ENCODE measurements at places on chromosomes 16 and 17.

DNA sequence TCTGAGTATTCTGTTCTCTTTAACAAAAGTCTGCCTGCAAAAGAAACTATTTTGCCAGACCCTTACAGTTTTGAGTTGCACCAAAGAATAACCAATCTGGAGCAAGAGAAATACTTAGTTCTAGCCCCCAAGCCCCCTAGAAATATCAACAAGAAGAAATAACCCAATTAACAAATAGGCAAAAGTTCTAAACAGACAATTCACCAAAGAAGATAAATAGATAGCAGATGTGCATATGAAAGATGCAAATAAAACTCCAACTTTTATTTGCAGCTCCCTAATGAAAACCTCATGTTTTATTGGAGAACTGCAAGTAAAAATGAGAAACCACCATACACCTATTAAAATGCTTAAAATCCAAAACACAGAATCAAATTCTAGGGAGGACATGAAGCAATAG lies 1308.0 kb downstream of the CDH11 start:
- DNase-seq = no peak

DNA sequence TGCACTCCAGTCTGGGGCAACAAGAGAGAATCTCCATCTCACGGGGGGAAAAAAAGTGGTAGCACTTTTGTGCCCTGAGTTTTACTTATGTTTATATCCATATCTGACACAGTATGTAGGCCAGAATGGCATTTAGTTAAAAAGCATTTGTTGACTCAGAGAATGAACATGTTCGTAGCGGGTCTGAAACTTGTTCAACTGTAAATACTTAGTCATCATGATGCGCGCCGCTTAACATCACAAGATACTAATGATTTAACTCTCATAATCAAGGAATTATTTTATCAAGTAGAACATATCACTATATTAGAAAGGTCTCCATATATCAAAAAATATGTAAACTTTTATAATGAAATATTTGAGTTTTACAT lies 55.3 kb upstream of the ITGA2B start:
- no peak for DNase-seq

GRCh38 chr16:1211451-1212268 lies 13.4 kb downstream of the TPSG1 start:
- no peak for DNase-seq

GRCh38 chr16:57527610-57528360 lies 8.6 kb downstream of the CCDC102A start:
- peak; percentile 1 for DNase-seq

DNA sequence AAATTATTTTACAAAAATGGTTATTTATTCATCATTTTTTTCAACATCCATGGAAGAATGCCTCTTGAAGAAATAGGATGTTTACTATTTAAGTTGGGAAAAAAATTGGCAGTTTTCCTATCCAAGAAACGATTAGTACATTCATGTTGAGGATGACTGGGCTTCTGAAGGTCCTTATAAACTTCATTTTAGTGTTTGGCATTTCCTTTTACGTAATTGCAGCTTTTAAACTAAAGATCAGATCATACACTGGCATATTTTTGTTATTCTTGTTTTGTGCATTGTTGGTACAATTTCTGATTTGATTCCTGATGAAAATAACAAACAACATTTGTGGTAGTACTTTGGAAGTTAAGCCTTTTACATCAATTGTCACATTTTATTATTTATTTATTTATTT lies 11.5 kb downstream of the KCNJ16 start:
- DNase-seq = no peak

GRCh38 chr17:42010898-42011516 lies 6.2 kb downstream of the DNAJC7 start:
- peak; percentile 62 for DNase-seq

DNA sequence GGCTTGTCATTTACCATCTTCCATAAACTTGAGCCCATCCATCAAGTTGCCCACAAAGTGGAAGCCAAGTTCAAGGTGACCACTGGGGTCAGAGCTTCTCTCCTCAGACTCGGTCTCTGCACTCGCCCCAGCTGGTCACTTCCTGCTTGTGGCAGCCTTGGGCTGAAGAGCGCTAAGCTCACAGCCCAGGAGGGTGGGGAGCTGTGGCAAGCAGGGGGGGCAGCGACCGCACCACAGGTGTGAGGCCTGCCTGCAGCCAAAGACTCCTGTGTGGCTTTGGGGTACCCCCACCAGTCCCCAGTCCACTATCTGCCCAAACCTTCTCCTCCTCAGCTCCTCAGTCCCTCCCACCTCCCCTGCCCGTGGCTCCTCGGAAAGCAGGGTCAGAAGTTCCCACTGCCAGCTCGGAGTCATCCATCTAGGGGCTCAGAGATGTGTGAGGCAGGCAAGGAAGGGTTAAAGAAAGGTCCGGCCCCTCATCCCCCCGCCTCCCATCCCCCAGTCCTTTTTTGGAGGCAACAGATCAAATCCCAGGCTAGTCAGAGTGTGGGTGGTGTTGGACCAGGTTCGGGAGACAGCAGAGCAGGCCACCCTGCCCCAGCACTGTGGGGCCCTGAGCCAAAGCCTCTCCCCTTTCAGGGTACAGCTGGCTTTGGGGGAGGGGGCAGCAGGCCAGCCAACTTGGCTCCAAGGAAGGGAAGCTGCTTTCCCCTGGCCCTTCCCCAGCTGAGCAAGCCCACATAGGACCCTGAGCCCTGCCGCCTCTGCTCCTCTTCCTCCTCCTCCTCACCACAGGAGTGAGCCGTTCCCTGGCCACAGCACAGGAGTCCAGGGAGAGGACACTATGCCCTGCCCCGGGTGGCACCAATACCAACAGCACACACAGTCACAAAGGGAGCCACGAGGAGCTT lies 3.2 kb downstream of the CSF3 start:
- DNase-seq = peak; percentile 43

DNA sequence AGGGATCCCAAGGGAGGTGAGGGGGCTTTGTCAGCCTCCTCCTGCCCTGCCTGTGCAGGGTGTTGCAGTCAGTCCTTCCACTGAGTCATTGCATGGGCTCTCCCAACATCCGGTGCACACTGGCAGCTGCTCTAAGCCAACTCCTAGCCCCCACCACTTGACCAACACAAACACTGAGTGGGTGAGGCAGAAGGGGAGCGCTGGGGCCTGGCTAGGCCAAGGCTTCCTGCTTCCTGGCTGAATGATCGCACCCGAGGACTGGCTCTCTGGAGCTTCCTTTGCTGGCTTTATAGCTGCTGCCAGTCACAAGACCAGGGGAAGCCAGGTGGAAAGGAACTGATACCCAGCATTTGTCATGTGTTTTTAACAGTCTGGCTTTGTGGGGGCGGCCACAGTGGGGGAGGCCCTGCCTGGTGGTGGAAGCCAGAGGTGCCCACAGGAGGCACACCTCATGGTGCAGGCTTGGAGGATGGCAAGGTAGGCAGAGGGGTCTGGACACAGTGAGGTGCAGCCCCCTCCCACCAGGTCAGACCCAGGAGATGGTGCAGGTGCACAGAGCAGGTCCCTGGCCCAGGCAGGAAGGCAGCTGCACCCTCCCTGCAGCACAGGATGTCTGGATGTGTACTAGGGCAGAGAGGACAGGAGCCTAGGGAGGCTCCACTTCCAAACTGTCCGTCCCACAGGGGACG lies 6.8 kb downstream of the MPG start:
- DNase-seq = no peak

DNA sequence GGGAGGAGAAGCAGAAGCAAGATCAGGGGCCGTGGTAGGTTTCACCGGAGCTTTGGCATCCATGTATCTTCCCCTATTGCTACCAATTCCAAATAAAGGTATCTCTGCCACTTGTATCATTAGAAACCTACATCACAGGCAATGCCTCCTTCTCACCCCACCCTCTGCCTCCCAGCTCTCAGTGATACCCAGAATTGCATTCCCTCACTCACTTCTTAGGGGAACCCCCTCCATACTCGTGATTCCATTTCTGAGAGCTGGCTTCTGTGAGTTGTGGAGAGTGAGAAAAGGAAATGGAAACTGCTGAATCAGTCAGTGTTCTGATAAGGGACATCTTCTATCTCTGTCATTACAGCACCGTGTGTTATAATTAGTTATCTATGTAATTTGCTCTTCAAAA lies 2.3 kb upstream of the CCL3 start:
- DNase-seq = no peak

DNA sequence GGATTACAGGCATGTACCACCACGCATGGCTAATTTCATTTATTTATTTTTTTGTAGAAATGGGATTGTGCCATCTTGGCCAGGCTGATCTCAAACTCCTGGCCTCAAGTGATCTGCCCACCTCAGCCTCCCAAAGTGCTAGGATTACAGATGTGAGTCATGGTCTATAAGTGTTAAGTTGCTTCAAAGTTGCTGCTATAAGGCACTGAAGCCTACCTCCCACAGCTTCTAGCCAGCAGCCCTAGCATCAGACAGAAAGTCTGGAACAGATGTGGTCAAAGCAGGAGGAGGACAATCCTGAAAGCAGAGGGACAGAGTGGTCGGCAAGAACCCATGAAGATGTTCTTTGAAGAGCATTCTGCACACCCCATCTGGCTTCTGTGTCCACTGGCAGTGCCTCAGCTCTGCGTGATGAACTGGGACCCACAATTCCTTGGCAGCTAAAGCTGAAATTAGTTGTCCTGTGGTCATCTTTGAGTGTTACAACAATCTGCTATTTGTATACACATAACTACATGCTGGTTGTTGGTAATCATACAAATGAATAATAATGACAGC lies 11.2 kb downstream of the MAP3K14 start:
- no peak for DNase-seq

DNA sequence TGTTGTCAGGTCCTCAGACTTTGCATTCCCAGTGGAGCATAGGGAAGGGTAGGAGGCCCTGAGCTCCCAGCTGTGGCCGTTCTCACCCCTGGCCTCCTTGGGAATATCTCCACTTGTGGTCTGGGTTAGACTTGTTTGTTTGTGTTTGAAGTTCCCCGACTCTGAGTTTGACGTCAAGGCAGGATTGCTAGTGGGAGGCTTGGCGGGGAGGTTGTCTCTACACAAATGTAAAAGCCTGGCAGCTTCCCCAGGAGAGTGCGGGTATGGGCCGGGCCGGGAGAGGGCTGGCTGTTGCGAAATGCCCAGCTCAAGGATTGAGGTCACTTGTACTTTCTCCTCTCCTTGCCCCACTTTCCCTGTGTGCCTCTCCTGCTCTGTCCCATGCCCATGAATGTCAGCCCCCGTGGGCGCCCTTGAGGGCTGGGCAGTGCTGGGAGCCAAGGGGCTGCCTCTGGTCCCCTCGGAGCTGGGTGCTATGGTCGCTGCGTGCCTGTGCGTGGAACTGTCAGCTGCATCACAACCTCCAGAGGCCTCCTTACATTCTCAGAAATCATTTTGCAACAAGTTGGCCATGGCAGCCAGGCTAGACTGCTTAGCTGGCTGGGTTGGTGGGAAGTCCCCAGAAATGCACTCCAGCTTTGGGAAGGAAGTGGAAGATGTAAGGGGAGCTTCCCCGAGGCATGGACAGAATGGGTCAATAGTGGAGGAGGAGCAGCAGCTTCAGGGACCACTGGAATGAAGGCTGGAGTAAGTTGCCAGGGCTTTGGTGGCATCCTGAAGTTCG lies 84.3 kb downstream of the KSR1 start:
- no peak for DNase-seq

- DNase-seq = no peak
These were observed 7.9 kb downstream of the KLHDC4 start for GRCh38 chr16:87757841-87758426.

GRCh38 chr17:29069526-29070041 lies 26.6 kb downstream of the PIPOX start:
- peak; percentile 83 for DNase-seq

GRCh38 chr17:36066365-36066985 lies 2.4 kb downstream of the CCL18 start:
- DNase-seq = no peak

DNA sequence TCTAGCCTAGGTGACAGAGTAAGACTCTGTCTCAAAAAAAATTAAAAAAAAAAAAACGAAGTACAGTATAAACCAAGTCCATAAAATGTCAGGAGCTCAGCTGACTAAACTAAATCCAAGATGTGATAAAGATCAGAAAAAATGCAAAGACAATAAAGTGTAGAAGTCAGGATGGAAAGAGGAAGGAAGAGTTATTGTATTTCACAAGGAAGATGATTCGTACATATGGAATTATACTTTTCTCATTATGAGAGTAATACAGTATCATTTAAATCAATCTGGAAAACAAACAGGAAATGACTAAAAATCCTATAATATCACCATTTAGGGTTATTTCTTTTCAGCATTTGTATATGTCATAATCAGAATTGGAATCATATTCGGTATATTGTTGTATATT lies 11.4 kb upstream of the APOH start:
- DNase-seq = no peak

- no peak for DNase-seq
These were observed 86.4 kb downstream of the MRM1 start for GRCh38 chr17:36687736-36688135.

GRCh38 chr16:70766658-70767057 lies 34.3 kb downstream of the VAC14 start:
- no peak for DNase-seq

- DNase-seq = no peak
These were observed 146.0 kb downstream of the CDH11 start for GRCh38 chr16:64975821-64976220.

- DNase-seq = no peak
These were observed 3.3 kb downstream of the ERBB2 start for GRCh38 chr17:39702901-39703893.

GRCh38 chr16:2206780-2207433 lies 1.7 kb downstream of the MLST8 start:
- no peak for DNase-seq

DNA sequence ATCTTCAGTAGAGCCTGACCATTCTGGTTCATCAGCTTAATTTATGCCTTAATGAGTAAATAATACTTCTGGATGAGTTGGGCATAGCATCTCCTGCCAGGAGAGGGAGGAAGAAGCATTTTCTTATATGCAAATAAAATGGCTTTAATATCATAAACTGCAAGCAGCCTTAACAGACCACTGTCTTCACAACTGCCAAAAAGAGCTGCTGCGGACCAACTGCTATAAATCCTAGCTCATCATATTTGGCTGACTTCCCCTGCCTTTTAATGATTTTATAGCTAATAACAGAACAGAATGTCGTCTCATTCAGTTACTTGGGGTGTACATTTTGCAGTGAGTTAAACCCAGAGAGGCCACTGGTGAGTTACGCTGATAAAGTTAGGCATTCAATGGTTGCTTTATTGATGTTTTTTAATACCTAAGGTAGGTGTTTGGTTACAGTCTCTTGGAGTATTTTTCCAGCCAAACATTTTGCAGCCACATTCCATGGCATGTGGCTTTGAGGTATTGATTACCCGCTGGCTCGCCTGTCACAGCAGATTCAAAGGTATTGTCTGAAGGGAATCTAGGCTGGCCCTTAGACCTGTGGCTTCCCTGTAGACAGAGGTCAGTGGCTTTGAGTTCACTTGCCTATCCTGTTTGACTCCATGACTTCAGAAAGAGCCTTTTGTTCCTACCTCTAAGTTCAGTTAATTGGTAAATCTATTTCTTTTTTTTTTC lies 16.4 kb downstream of the FAM20A start:
- DNase-seq = no peak

Measured in D341Med (cell line).